AG08396 (cell line): ENCODE measurements at places on chromosomes 7 and 10.

GRCh38 chr7:125425506-125425905, 495.9 kb upstream of the POT1 start:
- no peak for DNase-seq

- DNase-seq = no peak
Observed at GRCh38 chr10:49269523-49269922, 29.4 kb upstream of the C10orf71 start.

GRCh38 chr7:102966465-102966864, 53.7 kb downstream of the LRRC17 start:
- no peak for DNase-seq

DNA sequence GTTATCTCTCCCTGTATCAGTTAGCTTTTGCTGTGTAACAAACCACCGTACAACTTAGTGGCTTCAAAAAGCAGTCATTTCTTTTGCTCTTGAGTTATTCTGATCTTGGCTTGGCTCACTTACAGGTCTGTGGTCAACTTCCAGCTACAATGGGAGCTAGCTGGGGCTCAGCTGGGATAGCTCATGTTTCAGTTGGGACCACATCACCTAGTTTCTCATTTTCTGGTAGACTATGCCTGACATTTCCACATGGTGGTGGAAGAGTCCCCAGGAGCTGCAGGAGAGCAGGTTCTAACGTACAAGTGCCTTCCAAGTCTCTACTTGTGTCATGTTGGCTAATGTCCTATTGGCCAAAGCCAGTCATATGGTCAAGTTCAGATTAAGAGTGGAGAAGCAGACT, 25.8 kb upstream of the PIP4K2A start:
- DNase-seq = no peak

GRCh38 chr10:88858491-88858890, 6.8 kb upstream of the ANKRD22 start:
- no peak for DNase-seq

DNA sequence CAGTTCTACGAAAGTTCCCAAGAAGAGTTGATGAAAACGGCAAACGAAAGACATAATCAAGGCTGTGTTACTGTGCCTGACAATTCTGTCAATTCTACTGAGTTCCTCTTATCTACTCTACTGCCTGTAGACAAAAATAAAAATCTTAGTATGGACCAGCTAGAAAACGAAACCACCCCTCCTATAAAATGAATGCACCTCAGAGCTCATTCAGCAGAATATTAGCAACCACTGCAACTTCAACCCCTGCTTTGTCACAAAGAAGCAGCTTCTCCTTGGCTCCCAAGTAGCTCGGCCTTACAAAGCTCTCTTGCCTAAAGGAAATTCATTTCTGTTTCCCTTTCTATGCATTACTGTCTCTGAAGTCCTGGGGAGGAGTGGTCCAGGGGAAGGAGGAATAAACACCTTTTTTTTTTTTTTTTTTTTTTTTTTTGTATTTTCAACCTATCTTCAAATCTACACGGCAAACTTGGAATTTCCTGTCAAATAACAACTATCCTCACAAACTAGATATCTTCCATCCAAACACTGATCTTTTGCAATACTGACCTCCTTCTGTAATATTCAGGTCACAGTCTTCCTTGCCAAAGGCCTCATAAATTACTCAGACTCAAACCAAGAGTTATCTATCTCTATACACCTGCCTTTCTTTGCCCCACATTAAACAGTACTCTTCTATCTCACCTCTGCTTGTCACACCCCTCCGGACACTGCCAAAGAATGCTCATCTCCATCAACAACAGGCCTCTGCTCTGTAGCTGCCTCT, 74.3 kb downstream of the GLI3 start:
- no peak for DNase-seq

DNA sequence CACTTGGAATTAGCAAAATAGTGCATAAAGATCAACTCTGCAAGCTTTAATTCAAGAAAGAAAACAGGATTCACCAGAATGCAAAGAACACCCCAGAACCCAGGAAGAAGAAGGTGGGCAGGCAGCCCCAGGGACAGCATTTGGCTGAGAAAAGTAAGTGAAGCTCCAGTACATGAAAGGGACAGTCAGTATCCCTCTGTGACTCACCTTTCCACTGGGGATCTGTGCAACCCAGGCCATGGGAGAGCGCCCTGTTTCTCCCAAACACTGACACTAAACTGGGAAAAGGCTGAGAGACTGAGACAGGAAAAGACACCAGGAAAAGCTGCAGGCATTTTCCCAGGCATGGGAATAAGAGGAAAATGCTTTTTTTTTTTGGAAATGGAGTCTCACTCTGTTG, 28.2 kb downstream of the SNX13 start:
- DNase-seq = no peak

GRCh38 chr7:155816996-155817395, 4.7 kb upstream of the SHH start:
- DNase-seq = no peak

DNA sequence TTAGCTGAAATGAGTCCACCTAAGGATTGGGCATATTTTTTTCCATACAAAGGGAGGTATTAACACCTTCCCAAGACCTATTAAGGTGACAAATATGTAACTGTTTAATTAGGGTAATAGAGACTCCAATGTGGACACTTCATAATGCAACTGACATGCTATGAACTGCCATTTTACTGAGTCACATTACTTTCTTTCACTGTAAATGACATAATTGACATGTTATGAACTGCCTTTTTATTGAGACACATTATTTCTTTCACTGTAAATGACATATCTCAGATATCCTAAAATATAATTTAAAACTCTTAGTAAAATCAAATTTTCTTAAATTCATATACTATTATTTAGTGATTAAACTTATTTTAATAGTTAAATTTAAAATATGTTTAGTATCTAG, 528.8 kb upstream of the PCDH15 start:
- no peak for DNase-seq

GRCh38 chr7:112669306-112669705, 120.9 kb downstream of the TMEM168 start:
- no peak for DNase-seq

GRCh38 chr7:159014297-159015062, 130.2 kb downstream of the VIPR2 start:
- no peak for DNase-seq

- peak; percentile 49 for DNase-seq
Observed at GRCh38 chr7:98323597-98324322, 42.3 kb downstream of the BRI3 start.

GRCh38 chr10:32948451-32948850, 9.6 kb downstream of the ITGB1 start:
- DNase-seq = no peak

GRCh38 chr10:22343731-22344130, 1.6 kb upstream of the SPAG6 start:
- no peak for DNase-seq

- peak; percentile 76 for DNase-seq
Observed at GRCh38 chr7:2864999-2865670, 21.0 kb upstream of the GNA12 start.

DNA sequence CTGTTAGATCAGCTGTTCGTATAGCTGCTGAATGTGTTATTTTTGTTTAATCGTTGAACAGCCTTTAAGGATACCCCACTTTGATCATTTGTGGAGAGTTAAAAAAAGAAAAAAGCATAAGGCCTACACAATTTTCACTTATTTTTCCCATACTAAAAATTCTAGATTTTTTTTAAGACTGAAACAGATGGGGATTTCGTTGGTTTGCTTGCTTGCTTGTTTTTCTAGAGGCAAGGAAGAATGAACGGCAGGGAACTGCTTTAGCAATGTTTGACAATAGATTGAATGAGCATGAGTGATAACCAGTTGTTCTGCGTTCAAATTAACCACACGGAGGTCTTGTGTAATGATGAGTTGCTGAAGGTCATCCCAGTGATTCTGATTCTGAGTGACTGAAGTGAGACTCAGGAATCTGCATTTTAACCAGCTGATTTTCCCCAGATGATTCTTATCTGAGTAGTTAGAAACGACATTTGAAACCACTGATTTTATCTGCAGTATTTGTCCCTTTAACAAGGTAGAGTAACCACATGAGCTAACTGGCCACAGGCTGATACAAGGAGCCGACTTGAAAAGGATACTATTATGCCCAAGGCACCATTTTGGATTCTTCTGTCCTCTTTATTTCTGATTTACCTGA, 85.9 kb downstream of the GPR37 start:
- no peak for DNase-seq

- DNase-seq = peak; percentile 62
Observed at GRCh38 chr7:6392712-6393666, 54.8 kb downstream of the DAGLB start.

GRCh38 chr10:124741922-124742412, 2.2 kb downstream of the FAM53B start:
- no peak for DNase-seq

- DNase-seq = no peak
Observed at GRCh38 chr7:111292026-111292470, 201.1 kb downstream of the LRRN3 start.

- no peak for DNase-seq
Observed at GRCh38 chr10:123472606-123473005, 193.5 kb upstream of the GPR26 start.

GRCh38 chr7:141094336-141095070, 20.6 kb downstream of the TMEM178B start:
- no peak for DNase-seq
